ENCODE measurements at places on chromosomes 2 and 18.
A peak's percentile ranks its signal among the peaks of the same experiment; 100 is the strongest.

DNA sequence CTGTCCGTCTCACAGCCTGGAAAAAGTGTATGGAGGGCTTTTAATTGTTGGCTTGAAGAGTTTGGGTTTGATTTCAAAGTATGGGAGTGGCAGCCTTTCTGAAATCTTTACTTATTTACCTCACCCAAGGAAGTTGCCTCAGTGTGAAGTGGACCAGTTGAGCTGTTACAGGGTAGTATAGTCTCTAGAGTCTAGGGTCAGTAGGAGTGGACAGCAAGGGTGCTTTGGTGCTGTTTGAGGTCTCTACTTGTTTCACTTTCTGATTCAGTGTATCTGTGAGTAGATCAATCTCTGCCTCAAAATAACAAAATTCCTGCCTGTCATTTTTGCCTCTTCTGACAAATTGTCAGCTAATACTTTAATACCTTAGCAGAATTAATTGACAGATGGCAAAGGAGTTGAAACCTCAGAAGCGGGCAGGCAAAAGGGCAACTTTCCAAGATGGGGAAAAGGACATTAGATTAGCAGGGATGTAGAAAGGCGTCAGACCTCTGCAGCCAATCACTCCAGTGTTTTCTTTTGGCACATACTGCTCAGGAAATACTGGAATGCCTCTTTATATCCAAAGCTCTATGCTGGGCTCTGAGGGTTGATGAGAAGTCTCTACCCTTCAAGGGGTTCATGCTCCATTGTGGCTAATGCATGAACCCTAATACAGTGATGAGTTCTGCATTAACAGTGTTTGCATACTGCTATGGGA, 5.9 kb downstream of the RIOK3 start:
- DNase-seq = no peak

- no peak for DNase-seq
Observed at GRCh38 chr2:108579623-108580022, 45.4 kb downstream of the LIMS1 start.

GRCh38 chr2:181738074-181738473, 57.8 kb upstream of the NEUROD1 start:
- DNase-seq = peak; percentile 32

GRCh38 chr2:121689356-121689755, 40.1 kb upstream of the CLASP1 start:
- peak; percentile 45 for DNase-seq

DNA sequence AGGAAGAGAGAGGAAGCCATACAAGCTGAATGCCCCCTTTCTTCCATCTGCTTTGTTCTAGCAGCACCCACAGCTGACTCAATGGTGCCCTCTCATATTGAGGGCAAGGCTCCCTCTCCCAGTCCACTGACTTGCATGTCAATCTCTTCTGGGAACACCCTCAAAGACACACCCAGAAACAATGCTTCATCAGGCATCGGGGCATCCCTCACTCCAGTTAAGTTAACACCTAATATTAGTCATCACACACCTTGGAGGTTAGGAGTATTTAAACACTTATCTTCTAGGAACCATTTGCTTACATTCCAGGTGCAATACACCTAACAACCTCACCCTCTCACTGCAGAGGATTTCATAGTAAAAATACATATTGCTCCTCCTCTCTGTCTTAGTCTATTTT, 993.5 kb upstream of the DDX18 start:
- DNase-seq = no peak

- DNase-seq = no peak
Observed at GRCh38 chr2:64454386-64455332, 697 bp downstream of the LGALSL start.

DNA sequence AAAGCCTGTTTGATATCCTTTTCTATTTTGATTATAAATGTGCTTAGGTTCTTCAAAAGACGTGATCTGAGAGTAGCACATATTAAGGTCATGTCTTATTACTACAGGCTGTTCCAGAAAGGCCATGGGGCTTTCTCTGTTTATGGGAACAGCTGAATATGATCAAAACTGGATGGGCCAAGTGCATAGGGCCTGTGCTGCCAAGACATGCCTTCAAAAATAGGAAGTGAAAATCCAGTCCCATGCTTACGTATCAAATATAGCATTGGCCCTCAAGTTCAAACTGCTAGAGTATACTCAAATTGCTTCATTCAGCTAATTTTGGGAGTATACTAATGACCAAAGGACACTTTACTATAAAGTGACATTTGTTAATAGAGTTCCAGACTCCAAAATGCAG, 24.1 kb downstream of the SLC25A52 start:
- no peak for DNase-seq

- DNase-seq = no peak
Observed at GRCh38 chr2:70073493-70073892, 13.8 kb upstream of the PCBP1 start.

GRCh38 chr2:12083713-12084419, 337.4 kb downstream of the LPIN1 start:
- DNase-seq = peak; percentile 26

- DNase-seq = no peak
Observed at GRCh38 chr2:216594081-216594480, 39.1 kb upstream of the IGFBP2 start.

DNA sequence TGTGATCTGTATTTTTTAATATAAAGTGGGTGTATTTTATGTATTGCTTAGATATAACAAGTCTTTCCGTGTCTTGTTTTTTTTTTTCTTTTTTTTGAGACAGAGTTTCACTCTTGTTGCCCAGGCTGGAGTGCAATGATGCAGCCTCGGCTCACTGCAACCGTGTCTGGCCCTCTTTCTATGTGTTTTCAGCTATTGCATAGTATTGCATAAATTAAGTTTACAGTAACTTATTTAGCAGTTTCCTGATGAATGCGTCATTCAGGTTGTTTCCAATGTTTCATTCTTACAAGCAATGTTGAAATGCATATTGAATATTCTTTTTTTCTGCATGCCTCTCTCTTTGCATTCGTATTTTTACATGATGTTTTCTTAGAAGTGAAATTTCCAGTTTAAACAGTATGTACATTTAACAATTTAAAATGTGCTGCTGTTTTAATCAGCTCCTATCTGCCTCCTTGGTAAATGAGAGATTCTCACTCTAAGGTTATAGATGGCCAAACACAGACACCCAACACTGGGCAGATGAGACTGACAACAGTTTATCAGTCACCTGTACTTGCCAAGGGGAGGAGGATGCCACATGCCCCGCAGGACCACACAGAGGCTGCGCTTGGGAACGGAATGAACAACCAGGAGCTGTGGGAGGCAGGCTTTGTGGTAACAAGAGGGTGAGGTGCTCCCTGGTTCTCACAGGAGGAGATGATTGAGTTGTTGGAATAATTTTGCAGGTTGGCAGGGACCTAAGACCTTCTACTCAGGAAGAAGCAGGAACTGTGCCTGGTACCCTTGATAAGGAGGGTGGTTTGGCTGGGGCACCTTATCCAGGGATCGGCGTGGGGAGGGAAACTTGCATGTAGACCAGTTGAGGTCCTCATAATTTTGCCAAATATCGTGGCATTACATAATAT, 7.5 kb downstream of the SLC9A4 start:
- no peak for DNase-seq

- DNase-seq = no peak
Observed at GRCh38 chr2:114252713-114253112, 189.7 kb upstream of the DPP10 start.

GRCh38 chr18:74040459-74041332, 106.9 kb downstream of the FBXO15 start:
- DNase-seq = peak; percentile 48

GRCh38 chr18:3914833-3915610, 465.1 kb downstream of the TGIF1 start:
- peak; percentile 61 for DNase-seq

GRCh38 chr2:133346654-133347053, 221.6 kb downstream of the NCKAP5 start:
- no peak for DNase-seq

DNA sequence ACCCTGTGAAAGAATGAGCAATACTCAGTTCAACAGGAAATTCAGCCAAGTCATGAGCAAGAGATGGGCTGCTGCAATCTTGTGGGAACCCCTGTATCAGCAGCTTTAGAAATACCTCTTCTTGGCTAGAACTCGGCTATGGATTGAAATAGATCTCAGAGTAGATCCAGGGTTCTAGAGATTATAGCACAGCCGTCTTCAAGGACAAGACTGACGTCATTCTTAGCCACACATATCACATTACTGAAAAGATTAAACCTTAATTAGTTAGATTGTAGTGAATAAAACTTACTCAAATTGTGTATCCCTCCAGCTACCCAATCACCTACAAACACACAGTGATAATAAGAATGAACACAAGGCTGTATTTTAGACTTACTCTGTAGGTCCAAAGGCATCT, 776.4 kb downstream of the EPHA4 start:
- no peak for DNase-seq

GRCh38 chr18:10530002-10530401, 4.2 kb downstream of the NAPG start:
- no peak for DNase-seq

DNA sequence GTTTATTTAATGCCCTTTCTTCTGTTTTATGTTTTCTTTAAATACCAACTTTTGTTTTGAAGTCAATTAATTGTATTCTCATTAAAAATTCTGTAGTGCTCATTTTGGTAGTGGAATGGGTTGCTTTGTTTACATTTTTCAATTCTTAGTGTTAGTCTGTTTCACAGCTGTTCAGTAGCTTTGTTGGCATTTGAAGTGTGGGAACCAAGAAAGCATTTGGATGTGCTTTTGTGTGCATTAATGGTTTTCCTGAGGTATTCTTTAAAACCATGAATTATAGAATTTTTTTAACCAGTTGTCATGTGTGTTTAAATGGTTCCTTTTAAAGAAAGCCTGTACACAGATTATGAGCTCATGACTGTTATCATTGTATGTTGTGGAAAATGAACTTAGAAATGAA, 19.7 kb downstream of the MIB1 start:
- DNase-seq = no peak

DNA sequence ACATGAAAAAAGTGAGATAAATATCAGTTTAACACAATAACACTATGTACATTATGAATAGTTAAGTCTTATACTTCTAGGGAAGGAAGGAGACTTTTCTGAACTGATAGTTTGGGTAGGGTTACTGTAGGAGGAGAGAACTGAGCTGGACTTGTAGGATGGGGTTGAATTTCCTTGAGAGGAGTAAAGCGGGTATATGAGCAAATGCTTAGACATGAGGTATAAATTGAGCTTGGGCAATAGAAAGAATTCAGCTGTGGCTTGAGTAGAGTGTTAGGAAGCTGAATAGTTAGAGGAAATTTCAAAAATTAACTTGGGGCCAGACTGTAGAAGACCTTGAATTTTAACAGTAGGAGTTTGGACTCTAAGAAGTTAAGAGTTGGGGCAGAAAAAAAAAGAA, 45.1 kb downstream of the LCLAT1 start:
- DNase-seq = no peak

DNA sequence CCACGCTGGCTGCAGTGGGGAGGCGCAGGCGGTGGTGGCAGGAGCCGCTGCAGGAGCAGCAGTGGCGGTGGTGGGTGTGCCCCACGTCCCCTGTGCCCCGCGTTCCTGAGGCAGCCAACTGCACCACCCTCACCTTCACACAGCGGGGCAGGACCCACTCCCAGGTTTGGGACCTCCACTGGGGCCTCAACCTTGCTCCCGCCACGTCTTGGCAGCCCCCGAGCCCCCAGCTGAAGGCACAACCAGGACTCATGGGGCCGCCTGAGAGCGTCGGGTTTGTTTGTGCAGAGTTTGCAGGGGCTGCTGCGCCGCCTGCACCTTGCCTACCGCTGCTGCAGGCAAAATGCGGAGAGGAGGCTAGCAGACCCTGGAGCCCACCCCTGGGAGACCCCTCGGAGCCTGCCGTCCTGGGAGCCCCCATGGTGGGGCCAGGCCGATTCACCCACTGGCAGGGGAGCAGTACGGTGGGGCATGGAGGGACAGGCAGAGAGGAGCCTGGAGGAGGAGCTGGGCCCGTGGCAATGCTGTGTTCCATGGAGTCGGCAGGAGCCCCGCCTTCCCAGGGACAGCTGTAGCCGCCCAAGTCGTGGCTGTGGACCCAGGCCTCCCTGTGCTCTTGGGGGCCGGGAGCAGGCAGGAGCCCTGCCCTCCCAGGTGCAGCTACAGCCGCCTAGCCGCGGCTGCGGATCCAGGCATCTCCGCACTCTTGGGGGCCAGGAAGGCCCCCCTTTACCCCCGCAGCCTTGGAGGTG, 14.7 kb upstream of the EML6 start:
- no peak for DNase-seq

GRCh38 chr2:214410128-214410775, 602 bp upstream of the VWC2L start:
- no peak for DNase-seq

DNA sequence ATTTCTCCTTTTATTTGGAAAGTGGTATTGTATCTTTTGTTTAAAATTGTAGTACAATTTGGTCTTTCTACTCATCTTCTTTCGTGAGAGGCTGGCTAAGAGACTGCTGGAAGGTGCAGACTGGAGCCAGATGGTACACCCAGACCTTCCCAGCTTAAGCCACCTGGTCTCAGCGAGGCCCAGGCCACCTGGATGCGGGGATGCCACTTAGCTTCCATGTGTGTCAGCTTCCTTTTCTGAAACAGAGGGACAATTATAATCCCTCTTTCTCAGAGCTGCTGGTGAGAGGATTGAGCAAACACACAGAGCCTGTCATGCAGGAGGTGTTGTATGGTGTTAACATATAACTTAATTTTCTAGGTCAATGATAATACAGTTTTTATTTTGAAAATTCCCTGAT, 17.4 kb downstream of the FARP2 start:
- DNase-seq = no peak

DNA sequence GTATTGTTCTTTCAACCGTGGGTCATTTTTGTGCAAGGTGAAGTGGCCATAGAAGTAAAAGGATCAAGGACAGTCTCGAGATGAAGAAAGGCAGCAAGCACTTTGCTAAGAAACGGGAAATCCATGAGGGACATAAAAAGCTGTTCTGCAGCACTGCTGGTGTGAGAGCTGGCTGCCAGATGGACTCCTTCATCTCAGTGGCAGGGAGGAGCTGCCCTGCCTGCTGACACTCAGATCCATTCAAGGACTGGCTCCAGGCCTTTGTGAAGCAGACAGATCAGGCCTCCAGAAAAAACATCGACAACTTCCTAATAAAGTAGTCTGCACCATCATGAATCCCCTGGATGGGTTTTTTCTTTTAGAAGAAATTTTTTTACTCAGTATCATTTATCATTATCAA, 29.5 kb downstream of the RMC1 start:
- no peak for DNase-seq

- no peak for DNase-seq
Observed at GRCh38 chr2:170885130-170885791, 43.8 kb upstream of the GORASP2 start.

Data from hematopoietic multipotent progenitor cell treated with erythropoietin and hydrocortisone succinate and interleukin-3 and kit ligand, for 8 days (in vitro differentiated cells).